ENCODE measurements at places on chromosomes 12 and 14. TPM values are rescaled to one million over a fixed set of nuclear protein-coding genes. Genes with fewer than 3 reads are reported as not detected.
A peak's percentile ranks its signal among the peaks of the same experiment; 100 is the strongest.

DNA sequence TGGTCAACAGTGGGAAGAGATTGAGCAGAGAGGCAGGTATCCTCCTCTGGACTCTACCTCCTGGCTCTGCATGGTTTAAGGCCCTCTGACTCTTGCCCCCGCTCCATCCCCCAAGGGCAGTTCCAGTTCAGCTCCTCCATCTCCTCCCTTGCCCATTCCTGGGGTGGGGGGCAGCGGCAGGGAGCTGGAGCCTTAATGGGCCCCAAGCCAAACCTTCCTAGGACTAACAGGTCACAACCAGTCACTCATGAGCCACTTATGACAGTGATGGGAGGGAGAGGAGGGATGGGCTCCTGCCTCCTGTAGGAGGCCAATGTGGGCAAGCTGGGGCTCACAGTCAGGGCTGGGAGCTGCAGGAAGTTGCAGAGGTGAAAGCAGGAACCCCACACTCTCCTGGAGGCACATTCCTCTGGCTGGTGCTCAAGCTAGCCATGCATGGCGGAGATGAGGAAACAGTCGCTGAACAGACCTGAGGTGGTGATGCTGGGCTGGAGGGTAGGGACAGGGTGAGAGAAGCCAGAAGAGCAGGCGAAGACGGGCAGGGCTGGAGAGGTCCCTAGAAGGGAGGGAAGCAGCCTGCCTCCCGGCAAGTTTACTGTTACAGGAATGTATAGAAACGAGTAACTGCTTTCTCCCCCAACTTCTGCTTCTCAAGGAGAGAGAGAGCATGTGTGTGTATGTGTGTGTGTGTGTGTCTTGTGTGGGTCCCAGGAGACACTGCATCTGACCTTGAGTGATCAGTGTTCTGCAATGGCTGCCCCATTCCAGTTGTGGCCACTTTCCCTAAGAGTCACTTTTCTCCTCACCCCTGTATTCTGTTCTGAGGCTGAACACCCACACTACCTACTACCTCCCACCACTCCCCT, 5.0 kb upstream of the RAPGEF3 start:
- DNase-seq, result peak; percentile 89

DNA sequence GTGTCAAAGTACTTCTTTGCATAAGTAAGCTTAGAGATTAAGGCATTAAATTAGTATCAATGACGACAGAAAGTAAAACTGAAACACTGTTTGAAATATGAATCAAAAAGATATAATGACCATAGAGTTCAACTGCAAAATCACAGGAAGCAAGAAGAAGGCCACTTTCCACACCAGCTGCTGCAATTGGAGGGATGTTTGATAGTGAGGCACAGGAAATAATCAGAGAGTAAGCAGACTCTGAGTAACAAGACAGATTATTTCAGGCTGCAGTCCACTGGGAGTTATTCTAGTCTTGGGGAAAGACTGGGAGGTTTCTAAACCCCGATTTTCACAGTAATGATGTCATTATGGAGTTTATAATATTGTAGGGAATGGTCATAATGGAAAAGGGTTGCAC, 12.9 kb downstream of the MDGA2 start:
- no peak for DNase-seq

DNA sequence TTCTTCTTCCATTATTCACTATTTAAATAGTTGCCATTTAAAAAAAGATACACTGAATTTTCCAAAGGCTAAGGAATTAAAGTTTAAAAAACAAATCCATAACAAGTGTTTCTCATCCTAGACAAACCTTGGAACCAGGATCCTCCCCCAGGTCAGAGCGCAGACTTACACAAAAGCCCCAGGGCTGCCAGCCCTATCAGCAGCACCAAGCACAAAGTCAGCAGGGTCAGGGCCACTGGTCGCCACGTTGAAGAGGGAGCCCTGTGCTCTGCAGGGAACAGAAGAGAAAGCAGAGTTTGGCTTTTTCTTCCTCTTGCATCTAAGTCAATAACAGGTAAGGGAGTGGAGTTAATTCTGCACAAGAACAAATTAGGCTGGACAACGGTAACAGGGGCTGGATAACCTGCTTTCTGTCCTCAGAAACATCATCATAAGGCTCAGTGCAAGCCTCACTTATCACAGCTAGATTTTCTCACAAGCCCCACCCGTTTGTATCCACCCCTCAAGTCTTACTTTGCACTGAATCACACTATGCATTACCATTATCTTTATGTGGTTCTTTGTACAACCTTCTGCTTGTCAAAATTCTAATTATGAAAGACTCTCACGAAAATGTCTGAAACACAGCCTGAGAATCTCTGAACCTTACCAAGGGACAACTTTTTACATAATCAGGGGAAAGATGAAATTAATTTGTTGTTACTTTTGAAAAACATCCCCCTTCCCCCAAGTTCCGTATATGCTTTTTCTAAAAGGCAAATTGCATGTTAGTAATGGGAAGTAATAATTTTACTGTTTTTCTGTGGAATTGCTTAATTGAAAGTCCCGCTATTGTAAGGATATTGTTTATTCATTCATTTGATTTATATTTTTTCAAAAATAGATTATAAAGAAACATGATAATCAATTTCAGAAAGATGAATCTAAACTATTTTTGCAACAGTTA, 9.6 kb downstream of the CLEC1A start:
- no peak for DNase-seq

GRCh38 chr12:40216516-40217288, 8.1 kb upstream of the LRRK2 start:
- DNase-seq, result no peak

DNA sequence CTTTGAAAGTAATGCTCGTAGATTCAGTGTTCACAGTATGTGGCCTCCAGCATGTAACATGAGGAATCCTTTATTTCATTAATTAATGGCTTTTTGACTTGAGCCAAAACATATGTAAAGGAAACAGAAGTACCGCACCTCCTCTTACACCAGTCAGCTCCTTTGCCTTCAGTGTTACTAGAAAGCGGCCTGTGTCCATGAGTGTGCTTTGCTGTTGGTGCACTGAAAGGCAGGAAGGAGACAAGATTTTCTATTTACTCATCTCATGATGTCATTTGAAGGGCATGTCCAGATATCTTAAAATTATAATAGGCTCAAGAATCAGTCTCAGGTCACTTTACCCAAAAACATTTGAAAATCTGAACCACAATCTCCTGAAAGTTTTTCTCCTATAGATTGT, 9.9 kb upstream of the CCT2 start:
- no peak for DNase-seq

Gene GNB3
- 0.38 TPM for total RNA-seq

DNA sequence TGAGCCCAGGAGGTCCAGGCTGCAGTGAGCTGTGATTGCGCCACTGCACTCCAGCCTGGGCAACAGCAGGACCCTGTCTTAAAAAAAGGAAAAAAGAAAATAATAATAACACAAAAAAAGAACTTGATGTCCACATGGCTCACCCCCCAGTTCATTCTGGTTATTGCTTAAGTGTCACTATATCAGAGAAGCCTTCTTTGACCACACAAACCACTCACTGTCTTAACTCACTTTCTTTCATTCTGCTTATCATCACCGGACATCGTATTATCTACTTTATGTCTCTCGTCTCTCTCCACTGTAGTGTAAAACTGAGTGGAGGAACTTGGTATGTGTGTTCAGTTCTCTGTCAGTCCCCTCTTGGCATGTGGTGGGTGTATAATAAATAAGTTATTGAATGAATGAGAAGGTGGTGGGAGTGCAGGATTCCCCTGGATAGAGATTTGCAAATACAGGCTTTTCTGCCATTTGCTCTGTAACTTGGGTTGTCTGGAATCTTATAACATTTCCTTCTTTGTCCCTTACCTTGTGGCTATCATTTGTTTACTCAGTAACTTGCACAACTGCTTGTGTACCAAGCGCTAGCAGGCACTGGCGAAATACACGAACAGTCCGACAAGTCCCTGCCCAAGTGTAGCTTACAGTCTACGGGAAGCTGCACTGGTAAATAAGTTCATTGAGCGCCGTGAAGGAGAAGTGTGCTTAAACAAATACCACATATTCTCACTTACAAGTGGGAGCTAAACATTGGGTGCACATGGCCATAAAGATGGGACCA, 86.6 kb upstream of the TRAF3 start:
- no peak for DNase-seq

Gene LRTM2
- total RNA-seq, result not detected

GRCh38 chr12:123995023-123995748, 22.2 kb downstream of the ZNF664 start:
- no peak for DNase-seq

DNA sequence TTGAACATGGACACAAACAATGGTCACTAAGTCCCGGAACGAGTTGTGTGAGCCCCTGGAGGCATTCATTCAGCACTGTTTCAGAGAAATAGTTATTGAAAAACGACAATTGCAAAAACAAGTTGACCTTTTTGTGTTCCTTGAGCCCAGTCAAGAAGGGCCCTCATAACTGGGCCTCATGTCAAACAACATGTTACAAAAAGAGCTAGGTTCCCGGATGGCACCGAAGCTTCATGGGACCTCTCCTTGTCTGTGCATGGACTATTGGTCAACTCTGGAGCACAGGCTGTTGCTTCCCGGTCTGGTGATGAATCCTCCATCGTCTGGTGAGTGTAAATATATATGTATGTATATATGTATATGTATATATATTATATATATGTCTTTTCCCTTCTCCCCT, 176.6 kb downstream of the ALG10 start:
- no peak for DNase-seq

Gene NELL2
- total RNA-seq, result 3.5 TPM

DNA sequence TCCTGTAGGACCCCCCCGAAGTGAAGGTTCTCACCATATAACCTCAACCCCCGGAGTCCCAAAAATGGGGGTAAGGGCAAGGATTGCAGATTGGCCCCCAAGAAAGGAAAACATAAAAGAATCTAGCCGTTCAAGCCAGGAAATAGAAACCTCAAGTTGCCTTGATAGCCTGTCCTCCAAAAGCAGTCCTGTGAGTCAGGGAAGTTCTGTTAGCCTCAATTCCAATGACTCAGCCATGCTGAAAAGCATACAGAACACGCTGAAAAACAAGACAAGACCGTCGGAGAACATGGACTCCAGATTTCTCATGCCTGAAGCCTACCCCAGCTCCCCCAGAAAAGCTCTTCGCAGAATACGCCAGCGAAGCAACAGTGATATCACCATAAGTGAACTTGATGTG, 344.2 kb upstream of the RGS6 start:
- no peak for DNase-seq

GRCh38 chr12:89733579-89734201, 25.1 kb upstream of the ATP2B1 start:
- peak; percentile 56 for DNase-seq

Gene SCN8A
- total RNA-seq, result 3.1 TPM
